ENCODE measurements at places on chromosomes 1 and 21. TPM values are rescaled to one million over a fixed set of nuclear protein-coding genes. Genes with fewer than 3 reads are reported as not detected.

PBX1 gene
- 68.4 TPM for total RNA-seq

MAP1LC3C gene
- 0.87 TPM for total RNA-seq

CYP4B1 gene
- total RNA-seq = not detected

KRTAP21-2 gene
- total RNA-seq = not detected

UQCRHL gene
- 1.2 TPM for total RNA-seq

KCNJ9 gene
- not detected for total RNA-seq

MARK1 gene
- total RNA-seq = 0.17 TPM

PCAT6 gene
- total RNA-seq = not detected

TFF2 gene
- total RNA-seq = not detected

CFHR1 gene
- total RNA-seq = not detected

CD48 gene
- total RNA-seq = not detected

LGR6 gene
- not detected for total RNA-seq

ARTN gene
- 0.29 TPM for total RNA-seq

JAM2 gene
- 1.5 TPM for total RNA-seq

ZBTB17 gene
- total RNA-seq = 32.9 TPM

USH2A gene
- not detected for total RNA-seq

FCRLB gene
- total RNA-seq = 2.0 TPM
